Activated T-cell treated with anti-CD3 and anti-CD28 coated beads, Interleukin-2, amount 50 U/mL, for 72 hours (primary cell): ENCODE measurements at places on chromosomes 12 and 14. TPM values are rescaled to one million over a fixed set of nuclear protein-coding genes. Genes with fewer than 3 reads are reported as not detected.

- no peak for DNase-seq
Observed at GRCh38 chr12:58283553-58283952, 342.2 kb downstream of the ATP23 start.

- peak; percentile 74 for DNase-seq
Observed at GRCh38 chr14:91078095-91078737, 17.8 kb upstream of the RPS6KA5 start.

GRCh38 chr12:65566751-65567150 is 257.5 kb upstream of the HMGA2 start:
- DNase-seq = no peak

GRCh38 chr14:77102154-77102553 is 4.1 kb downstream of the CIPC start:
- DNase-seq = no peak

DNA sequence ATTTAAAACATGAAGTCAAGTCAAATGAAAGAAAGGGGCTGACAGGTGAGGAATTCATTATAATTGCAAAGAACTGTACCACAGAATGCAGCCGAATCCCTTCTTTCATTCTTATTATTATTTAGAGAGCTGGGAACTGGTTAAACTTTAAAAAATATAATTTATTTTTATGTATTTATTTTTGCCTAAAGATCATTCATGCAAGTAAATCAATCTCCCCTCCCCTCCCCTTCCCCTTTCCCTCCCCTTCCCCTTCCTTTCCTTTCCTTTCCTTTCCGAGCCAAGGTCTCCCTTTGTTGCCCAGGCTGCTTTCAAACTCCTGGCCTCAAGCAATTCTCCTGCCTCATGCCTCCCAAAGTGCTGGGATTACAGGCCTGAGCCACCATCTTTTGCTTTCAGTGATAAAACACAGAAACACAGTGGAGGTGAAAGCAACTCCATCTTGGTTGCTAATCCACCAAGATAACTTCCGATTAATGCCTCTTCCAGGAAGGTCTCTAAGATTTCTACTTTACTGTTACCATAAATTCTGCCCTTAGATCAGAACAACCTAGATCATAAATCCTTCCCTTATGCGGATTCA is 6.0 kb upstream of the UBC start:
- DNase-seq = no peak

DNA sequence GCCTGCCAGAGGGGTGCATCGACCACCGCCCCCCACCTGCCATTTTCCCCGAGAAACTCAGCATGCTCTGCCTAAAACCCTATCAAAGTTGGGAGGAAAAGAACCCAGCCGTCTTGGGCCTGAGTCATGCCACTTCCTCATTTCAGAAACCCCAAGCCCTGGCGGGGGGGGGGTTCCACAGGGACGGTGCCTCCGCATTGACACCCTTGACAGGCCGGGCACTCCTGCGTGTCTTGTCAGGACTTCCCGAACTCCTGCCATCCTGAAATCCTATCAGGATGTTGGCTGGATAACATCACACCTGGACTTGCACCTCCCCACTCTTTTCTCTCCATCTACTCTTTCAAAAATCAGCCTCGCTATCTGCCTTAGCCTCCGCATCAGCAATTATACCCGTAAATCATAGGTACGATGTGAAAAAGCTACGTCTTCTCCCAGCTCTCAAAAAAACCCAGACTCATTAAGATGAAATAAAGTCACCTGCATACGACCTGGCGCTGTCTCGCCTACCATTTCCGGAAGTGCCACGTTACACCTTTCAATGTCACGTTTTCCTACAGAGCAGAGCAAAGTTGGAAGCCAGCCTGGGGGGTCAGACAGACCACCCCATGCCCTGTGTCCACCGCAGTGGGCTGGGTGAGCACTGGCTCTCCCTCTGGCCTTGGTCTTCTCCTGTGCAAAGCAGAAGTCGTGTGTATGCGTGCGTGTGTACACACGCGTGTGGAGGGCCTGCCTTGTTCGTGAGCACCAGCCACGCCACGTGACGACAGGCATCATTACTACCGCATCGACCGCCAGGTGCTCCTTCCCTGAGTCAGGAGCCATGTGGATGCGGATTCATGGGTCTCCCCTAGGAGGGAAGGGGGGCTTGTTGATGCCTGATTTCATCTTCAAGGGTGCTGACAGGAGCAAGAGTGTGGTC is 96.7 kb downstream of the RFLNA start:
- DNase-seq = peak; percentile 58

DNA sequence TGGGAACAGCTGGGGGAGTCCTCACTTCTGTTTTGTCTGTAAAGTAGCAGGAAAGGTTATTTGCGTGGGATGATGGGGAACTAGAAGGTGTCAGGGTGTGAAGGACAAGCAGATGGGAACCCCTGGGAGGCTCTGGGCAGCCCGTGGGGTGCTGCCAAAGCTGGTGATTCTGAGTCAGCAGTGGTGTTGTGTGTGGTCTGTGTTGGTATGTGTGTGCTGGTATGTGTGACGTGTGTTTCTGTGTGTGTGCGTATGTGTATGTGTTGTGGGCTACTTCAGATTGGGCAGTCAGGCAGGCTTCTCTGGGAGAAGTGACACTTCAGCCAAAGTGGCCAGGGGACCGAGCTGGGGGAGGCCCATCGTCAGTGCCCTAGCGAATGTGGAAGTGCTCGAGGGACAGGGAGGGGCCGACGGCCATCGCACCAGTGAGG is 15.3 kb upstream of the BDKRB2 start:
- no peak for DNase-seq

DNA sequence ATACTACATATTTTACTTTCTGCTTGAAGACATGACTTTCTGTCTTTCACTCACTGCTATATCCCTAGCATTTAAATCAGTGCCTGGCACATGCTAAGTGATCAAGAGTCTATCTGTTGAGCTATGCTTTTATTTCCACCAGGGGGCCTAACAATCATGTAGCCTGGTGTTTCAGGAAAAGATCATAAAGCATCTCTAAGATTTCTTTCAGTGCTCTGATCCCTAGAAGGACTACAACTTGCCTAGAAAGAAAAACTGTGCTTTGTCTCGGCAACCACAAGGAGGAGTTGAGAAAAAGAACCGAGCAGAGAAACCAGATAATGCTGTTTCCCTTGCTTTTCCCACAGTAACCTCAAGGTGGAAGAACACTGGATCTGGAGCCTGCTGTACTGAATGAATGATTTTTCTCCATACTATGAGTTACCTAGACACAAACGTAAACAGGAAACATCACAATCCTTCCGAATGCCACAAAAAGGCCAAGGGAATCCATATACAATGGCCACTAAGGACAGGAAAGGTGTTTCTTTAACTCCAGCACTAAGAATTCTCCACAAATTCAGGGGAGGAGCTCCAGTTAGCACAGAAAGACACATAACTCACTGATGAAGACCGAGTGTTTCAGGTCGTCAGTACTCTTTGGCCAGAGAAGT is 1.2 kb downstream of the CRY1 start:
- peak; percentile 17 for DNase-seq

GRCh38 chr12:88111074-88111652 is 30.7 kb downstream of the CEP290 start:
- DNase-seq = no peak

DNA sequence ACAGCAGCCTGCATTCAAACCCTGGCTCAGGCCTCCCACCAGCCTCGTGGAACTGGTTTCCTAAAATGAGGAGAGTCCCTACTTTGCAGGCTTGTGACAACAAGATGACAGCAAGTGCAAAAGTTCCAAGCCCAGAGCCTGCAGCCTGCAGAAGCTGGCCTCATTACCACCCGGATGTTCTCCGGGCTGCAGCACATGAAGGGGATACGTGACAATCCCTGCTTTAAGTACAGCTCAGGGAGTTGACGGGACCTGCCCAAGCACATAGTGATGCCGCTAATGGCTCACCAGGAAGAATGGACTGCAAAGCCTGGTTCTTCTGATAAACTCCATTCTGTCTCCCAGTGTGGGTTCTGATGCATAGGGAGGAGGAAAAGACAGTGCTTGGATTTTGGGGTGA is 15.0 kb downstream of the SSH1 start:
- DNase-seq = no peak

- no peak for DNase-seq
Observed at GRCh38 chr14:104654119-104654518, 35.3 kb upstream of the INF2 start.

- no peak for DNase-seq
Observed at GRCh38 chr14:55383541-55384140, 28.0 kb downstream of the ATG14 start.

- no peak for DNase-seq
Observed at GRCh38 chr12:56188778-56189098, 545 bp downstream of the SMARCC2 start.

- no peak for DNase-seq
Observed at GRCh38 chr14:64438181-64438841, 27.0 kb upstream of the AKAP5 start.

DNA sequence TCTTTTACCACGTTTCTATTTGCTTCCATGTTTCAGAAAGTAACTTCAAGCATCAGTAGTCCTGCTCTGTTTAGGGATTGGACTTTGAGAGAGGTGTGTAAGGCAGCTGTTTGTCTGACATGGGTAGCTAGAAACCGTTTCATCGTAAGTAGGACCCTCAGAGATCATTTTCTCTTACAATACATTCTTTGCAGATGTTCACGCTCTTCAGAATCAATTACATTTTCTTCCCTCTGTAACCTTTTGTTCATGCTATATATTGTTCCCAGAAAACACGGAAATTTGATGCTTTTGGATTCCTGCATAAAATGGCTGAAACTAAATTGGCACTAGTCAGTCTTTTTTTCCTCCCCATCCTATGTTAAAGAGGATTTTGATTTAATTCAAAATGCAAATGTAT is 62.6 kb upstream of the AEBP2 start:
- no peak for DNase-seq

GRCh38 chr14:90781876-90782275 is 34.4 kb downstream of the TTC7B start:
- no peak for DNase-seq

DNA sequence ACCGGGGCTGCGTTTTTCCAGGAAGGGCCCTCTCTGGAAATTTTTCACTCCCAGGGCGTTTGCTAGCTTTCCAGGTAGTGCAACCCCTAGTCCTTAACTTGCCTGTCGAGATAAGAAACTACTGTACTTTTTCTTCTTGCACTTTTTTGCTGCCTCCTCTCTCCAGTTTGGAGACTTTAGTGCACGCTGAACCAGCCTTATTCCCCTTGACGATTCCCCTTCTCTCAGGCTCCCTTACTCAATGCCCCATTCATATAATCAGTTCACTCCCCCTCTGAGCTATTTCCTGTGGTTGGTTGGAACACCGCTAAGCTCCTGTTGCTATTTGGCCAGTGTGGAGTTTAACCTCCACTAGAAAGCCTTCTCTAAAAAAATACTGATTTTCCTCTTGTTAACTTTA is 682 bp downstream of the CREBL2 start:
- peak; percentile 12 for DNase-seq

DNA sequence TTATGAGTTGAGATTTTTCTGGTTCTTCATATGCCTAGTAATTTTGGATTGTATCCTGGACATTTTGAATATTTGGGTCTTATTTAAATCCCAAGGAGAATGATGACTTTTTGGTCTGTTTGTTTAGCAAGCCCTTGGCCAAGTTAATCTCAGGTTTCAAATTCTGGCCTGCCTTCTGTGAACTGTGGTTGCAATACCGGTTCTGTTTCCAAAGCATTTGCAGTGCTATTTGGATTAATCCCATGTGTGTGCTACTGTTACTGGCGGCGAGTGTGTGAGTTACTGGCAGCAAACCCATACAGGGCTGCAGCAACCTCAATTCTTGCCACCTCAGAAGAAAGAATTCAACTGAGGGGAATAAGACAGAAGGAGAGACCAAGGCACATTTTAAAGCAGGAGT is 51.1 kb downstream of the TMEM260 start:
- no peak for DNase-seq

GRCh38 chr12:2768224-2768961 is 26.4 kb upstream of the FKBP4 start:
- no peak for DNase-seq

GRCh38 chr12:28552251-28552970 is 362.2 kb downstream of the CCDC91 start:
- DNase-seq = no peak

DNA sequence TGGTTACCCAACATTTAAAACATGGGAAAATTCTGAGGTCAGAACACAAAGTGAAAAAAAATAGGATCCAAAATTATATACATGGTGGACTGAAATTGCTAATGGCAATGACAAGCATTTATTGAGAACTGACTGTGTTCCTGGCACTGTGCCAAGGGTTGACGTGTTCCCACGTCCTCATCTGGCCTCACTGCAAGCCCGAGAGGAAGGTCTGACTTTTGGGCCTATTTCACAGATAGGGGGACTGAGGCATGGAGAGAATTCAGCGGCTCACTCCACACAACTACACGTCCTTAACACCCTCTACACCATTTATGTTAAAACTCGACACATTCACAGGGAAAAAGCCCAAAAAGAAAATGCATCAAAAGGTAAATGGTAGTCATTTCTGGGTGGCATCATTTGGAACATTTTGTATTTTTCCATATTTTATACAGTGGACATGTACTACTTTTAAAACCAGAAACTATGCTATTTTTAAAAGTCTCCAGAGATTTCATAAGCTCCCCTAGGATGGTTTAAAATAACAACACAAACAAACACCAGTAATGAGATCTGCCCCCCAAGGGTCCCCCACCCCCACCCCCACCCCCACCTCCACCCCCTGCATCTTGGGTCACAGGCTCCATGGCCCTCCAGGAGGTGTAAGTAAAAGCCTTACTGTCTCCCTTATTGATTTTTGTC is 27.7 kb downstream of the CLMN start:
- DNase-seq = peak; percentile 20

DNA sequence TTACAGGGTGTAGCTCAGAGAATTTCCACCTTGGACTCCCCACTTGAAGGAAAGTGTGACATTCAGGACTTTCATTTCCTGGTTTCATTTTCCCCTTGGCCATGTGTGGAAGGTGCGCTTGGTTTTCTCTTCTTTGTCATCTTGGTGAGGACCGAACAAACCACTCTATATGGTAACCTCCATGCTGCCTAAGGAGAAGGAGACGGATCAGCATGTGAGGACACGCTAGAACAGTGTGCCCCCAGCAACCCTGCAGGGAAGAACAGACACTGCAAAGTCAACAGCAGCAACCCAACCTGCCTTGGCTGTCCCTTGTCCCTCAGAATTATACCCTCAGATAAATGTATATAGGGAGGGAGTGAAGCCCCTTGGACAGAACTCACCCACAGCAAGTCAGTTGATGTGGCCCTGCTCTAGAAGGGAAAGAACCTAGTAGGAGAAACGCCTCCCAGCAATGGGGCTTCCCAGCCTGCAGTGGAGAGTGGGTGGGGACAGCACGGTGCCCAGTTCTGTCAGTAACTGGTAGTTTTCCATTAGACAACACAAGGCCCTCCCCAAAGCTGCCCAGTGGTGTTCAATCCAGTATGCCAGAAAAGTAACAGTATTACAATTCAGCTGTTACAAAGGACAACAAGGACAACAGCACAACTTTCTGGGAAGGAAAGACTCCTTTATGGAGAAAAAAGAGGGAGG is 18.9 kb upstream of the COCH start:
- peak; percentile 52 for DNase-seq

- DNase-seq = no peak
Observed at GRCh38 chr12:78167510-78167909, 336.8 kb downstream of the NAV3 start.

- no peak for DNase-seq
Observed at GRCh38 chr12:12427568-12427967, 70.7 kb downstream of the BORCS5 start.

- no peak for DNase-seq
Observed at GRCh38 chr14:92480856-92481255, 32.7 kb upstream of the RIN3 start.

CLEC2A gene
- not detected for total RNA-seq

DDX47 gene
- total RNA-seq = 58.2 TPM

IL31 gene
- total RNA-seq = 4.0 TPM

ZC2HC1C gene
- total RNA-seq = 1.2 TPM

TAS2R42 gene
- total RNA-seq = not detected

KTN1 gene
- total RNA-seq = 144 TPM
